ENCODE measurements at places on chromosomes 7 and 10.

DNA sequence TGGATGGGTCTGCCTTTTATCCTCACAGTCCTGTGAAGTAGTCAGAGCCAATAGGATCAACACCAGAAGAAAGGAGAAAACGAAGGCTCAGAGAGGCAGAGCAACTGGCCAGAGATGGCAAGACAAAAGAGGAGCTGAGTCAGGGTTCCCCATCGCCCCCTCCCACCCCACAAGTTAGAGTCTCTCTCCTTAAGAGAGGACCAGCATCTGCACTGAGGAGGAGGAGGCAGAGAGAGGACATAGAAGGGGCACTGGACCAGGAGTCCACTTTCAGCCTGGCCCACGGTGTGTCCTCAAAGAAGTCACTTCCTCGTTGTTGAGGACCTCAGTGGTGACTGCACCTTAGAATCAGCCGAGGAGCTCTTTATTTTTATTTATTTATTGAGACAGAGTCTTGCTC is 11.6 kb downstream of the SPOCK2 start:
- no peak for DNase-seq

- no peak for DNase-seq
Observed at GRCh38 chr10:109961174-109962001, 38.1 kb upstream of the XPNPEP1 start.

- no peak for DNase-seq
Observed at GRCh38 chr10:118914629-118915028, 114.9 kb upstream of the NANOS1 start.

GRCh38 chr7:157461573-157462418 is 125.0 kb downstream of the DNAJB6 start:
- DNase-seq, result no peak

DNA sequence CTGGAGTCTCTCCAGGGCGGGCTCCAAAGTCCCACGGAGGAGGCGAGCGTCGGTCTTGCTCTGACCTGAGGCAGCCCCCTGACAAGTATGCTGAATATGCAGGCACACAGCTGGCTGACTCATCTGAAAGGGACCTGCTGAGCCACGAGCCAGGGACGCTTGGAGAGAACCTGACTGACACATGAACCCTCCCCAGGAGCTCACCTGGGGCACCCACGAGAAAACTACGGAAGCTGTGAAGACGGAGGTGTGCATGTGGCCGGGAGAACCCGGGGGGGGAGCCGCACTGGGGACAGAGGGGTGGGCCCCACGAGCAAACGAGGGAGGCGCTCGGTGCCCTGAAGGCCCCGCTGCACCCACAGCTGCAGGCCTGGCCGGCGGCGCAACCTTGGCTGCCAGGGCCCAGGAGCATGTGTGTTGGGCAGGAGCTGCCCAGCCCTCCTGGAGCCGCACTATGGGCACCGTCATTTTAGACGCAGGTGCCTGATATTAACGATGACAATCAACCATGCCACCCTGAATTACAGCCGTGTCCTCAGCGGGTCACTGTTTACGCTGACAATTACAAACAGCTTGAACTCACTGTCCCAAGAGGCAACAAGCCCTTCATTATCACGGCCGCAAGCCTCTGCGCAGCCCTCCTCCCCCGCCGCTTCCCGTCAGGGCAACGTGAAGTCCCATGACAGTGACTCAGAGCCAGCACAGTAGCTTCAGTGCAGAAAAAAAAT is 64.7 kb downstream of the DIP2C start:
- no peak for DNase-seq

DNA sequence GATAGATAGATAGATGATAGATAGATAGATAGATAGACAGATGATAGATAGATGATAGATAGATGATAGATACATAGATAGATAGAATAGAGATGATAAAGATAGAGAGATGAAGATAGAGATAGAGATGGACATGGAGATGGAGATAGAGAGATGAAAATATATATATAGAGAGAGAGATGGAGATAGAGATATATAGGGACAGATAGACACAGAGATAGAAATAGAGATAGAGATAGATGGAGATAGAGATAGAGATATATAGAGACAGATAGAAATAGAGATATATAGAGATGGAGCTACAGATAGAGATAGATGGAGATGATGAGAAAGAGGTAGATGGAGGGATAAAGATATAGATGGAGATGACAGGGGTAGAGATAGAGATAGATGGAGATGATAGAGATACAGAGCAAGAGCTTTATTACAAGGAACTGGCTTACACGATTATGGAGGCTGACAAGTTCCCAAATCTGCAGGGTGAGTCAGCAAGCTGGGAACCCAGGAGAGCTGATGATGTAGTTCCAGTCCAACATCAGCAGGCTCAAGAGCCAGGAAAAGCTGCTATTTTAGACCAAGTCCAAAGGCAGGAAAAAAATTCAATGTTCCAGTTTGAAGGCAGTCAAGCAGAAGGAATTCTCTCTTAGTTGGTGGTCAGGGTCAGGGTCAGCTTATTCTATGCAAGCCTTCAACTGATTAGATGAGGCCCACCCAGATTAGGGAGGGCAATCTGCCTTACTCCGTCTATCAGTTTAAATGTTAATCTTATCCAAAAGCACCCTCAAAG is 37.1 kb downstream of the CAV1 start:
- DNase-seq, result no peak

DNA sequence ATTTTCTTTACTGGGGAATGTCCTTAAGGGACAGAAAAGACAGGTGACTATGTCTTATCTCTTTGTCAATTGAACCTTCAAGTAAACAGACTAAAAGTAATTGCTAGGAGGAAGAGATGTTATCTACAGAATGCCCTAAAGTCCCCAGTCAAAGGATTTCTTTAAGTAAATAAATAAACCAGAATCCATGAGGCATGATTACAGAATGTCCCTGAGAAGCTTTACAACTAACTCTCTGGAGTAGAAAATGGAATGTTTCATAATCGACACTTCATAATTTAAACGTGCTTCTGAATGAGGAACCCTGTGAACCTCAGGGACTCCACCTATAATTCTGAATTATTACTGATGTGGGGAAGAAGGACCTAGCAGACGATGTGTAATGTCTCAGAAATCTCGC is 187.9 kb upstream of the IMMP2L start:
- no peak for DNase-seq

DNA sequence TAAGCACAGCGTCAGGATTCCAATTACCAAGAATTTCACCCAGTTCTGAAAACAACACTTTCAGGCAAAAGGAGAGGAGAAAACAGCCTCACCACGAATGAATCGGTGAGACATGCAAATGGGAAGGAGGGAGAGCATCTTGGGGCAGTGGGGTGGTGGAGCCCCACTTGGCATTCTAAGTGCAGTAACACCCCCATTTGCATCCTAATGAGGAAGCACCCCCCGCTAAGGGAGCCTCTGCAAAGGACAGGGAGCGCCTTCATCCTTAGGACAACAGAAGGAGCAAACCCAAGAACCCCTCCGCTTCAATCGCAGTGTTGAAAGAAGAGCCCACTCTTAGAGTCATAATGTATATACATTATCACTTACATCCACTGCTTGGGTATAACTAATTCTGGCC is 46.8 kb downstream of the NRAP start:
- no peak for DNase-seq

GRCh38 chr7:22607180-22607579 is 107.2 kb upstream of the STEAP1B start:
- no peak for DNase-seq

- DNase-seq, result no peak
Observed at GRCh38 chr7:79211724-79212123, 241.7 kb downstream of the MAGI2 start.

DNA sequence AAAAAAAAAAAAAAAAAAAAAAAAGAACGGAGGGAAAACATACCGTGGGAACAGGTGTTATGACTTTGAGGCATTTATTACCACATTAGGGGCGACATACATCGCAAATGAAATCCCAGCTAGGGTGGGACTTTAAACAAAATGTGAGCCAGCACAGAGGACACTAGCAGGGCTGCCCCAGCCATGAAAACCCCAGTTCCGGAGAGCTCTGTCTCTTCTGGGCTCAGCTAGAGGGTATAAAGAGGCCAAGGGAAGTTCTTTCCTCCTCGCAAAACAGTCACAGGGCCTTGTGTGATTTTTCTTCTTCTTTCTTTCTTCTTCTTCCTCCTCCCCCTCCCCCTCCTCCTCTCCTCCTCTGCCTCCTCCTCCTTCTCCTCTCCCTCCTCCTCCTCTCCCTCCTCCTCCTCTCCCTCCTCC is 59.9 kb upstream of the ECHDC3 start:
- no peak for DNase-seq

DNA sequence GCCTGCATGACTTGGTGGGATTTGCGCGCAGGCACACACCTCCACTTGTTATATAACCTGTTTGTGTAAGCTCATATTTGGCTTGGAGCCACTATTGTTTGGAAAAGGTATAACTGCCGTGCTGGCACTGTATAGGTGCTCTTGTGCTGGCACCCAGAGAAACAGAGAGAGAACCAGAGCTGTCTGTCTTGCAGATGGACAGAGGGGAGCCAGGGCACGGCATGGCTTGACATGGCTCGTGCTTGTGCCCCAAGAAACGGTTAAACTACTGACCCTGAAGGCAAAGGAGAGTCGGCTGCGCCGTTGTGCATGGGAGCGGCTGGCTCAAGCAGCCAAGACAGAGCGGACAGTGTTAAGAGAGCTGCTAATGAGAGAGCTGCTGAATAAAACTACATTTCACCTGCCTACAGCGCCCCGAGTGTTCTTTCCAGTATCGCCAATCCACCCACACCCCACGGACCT is 23.2 kb downstream of the RAPGEF5 start:
- DNase-seq, result no peak

DNA sequence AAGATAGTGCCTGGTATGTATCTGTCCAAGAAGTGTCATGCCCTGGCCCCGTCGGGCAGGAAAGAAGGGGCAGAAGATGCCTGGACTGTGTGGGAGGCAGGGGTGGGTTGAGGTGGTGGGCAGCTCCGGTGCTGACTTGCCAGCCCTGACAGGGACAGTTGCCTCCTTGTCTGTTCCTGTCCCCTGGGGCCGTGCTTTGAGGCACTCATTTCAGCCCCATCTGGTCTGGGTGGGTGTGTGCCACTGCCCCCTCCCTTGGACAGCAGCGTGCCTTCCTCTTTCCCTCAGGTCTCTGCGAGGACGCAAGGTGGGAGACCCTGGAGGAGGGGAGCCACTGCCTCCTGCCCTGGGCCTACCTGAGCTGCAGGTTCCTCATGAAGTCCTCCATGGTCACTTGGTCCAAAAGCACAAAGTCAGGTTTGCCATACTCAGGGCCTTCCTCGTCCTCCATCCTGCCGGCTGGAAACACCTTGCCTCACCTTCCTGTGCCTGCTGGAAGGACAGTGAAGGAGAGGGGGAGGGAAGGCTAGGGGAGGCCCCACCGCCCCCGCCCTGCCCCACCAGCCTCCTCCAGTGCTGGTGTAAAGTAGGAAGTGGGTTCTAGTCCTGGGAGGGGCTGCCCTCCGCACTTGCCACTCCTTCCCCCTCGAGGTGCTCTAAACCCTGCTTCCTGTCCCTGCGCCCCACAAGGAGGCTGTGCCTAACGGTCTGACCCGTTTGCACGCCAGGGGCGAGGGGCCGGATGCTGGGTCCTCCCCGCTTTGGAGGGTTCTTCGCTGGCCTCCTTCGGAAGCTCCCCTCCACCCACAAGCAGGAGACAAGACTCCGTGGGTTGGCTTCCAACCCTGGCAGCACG is at the start of gene MYO1G:
MYO1G (minus strand) TSS at position 505 of the 856 bp plus-strand sequence; CDS start at position 451, 54 bp downstream.
- DNase-seq, result no peak

GRCh38 chr10:77763453-77764430 is 126.1 kb upstream of the KCNMA1 start:
- no peak for DNase-seq

GRCh38 chr7:36945612-36946400 is 221.5 kb upstream of the AOAH start:
- DNase-seq, result no peak

DNA sequence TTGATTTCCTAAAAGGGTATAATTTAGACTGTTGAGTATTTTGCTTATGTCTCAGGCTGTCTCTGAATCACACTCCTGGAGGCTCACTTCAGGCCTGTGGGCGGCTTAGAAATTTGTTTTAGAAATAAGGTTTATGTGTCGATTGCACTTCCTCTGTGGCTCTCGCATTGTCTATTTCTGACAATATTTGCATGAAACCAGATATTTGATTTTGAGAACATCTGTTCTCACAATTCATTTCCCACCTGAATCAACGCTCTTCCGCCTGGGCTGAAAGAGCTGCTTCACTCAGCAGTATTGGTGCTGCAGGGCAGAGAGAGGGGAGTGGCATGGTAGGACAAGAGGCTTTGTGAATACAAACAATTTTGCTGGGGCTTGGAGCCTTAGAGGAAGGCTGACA is 262.0 kb downstream of the ADRA2A start:
- no peak for DNase-seq

DNA sequence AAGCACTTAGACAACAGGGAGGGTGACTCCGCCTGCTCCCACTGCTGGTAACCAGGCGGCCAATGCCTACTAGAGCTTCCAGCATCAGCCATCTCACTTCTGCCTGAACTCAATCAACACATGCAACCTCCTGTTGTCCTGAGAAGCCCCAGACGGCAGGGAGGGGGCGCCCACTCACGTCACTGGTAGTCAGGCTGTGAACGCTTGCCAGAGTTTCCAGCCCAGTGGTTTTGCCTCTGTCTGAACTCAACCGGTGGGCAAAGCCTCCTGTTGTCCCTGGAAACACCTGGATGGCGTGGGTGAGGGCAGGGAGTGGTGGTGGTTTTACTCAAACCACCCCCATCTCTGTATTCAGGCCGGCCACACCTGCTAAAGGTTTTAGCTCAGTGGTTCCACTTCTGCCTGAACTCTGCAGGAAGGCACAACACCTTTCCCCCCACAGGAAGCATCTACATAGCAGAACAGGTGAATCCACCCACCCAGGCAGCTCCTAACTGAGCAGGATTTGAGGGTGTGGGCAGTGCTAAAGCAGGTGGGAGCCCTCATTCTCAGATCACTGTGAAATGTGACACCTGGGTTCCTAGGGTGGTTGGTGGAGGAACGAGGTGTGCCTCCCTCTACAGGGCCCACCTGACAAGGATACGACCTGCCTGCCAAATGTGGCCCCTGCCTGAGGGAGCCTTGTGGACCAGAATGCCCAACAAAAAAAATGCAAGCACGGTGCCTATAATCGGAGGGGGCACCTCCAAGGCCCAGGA is 563.0 kb upstream of the SEMA3D start:
- DNase-seq, result no peak

GRCh38 chr10:103523683-103524082 is 30.2 kb downstream of the NEURL1 start:
- DNase-seq, result no peak

GRCh38 chr7:93148144-93148543 is at the start of gene SAMD9L:
Gene SAMD9L (minus strand): TSS chr7:93148385. CDS start chr7:93135971, 12,414 bp downstream.
- DNase-seq, result no peak

- DNase-seq, result no peak
Observed at GRCh38 chr10:59126261-59126660, 50.2 kb upstream of the PHYHIPL start.

DNA sequence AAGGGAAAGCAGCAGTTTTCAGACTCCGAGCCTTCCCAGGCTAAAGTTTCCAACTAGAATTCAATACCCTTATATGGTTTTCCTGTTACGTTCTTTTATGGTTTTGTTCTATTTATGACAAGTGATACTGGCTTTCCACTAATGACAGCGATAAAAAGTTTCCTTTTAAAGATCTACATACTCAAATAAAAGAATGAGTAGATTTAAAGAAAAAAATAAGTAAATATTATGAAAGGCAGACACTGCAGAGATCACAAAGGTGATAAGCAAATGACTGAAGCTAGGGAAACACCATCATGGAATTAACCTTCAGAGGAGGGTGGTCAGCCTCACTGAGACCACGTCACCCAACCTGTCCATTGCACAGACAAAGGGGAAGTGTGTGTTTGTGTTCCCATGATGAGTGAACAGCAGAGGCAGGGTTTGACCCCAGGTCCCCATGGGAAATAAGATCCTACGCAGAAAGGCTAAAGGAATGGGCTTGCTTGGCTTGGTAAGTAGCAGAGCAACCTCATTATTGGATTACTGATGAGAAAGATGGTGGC is 4.0 kb downstream of the VSIR start:
- DNase-seq, result no peak

Measured in omental fat pad (tissue), 4 donors.